B cell (primary cell): ENCODE measurements at places on chromosomes 12 and 14. TPM values are rescaled to one million over a fixed set of nuclear protein-coding genes. Genes with fewer than 3 reads are reported as not detected.
A peak's percentile ranks its signal among the peaks of the same experiment; 100 is the strongest.

DNA sequence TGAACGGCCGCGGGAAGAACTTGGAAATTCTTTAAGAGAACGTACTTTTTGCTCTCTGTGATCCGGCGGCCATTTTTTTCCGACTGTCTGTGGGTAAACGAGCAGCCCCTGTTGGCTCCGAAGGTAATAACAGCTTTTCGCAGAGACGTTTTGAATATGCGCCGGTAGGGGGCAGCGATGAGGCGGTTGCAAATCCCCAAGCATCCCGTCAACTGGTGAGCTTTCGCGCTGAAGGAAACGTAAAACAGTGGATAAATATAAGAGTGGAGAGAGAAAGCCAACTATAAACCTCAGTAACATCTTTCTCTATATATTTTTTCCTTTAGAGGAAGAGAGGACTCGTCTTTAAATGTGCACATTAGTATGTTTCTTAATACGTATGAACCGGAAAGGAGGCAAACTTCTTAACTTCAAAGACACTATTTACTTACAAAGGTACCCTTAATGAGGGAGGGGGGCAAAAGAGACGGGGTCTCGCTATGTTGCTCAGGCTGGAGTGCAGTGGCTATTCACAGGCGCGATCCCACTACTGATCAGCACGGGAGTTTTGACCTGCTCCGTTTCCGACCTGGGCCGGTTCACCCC is 9.6 kb upstream of the NEMF start:
- peak overlapping the region; percentile 80 for H3K4me3 ChIP-seq
- H3K27me3 ChIP-seq: no peaks in the 10 kb centered on the region
- peak; percentile 94 for DNase-seq
- no peaks in the 10 kb centered on the region for H3K36me3 ChIP-seq
- H3K27ac ChIP-seq: peak overlapping the region; percentile 99
- H3K4me1 ChIP-seq: peaks cover 35% of the 10 kb centered on the region

- DNase-seq: no peak
- H3K4me3 ChIP-seq: peak overlapping the region; percentile 42
- H3K27me3 ChIP-seq: no peaks in the 10 kb centered on the region
- no peaks in the 10 kb centered on the region for H3K36me3 ChIP-seq
- peaks cover 55% of the 10 kb centered on the region for H3K4me1 ChIP-seq
These were observed 4.2 kb downstream of the PPTC7 start for GRCh38 chr12:110578694-110579534.

Gene RNASE3
- not detected in 2 replicates for polyA plus RNA-seq

Gene GLT8D2
- polyA plus RNA-seq: 0.09 TPM in 1 of 2 replicates, not detected in the other

DNA sequence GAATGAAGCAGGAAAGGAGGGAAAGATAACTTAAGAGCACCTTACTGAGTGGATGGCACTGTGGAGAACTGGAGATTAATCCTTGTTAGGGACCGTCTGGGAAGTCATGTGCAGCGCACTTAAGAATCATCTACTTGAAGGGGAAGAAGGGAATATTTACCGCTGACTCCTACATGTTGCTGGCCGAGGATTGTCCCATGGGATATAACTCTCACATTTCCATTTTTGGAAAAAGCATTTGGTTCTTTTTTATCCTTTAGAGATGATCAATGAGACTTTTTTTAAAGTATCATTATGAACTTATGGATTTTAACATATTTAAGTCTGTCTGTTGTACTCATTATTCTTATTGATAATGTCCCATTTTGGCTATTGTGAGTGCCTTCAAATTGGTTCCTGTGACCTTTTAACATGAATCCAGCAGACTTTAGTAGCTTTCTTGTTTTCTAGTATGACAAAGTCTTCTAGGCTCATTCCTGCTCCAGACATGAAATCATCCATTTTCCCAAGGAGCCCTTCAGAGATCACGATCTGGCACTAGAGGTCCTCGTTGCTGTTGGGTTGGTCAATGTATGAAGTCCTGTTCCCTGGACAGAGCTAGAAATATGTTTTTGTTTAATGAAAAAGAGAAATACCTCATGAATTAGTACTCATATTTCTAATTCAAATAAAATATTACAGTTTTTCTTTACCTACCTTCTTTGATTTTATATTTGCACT is 20.2 kb upstream of the FAM234B start:
- no peaks in the 10 kb centered on the region for H3K4me1 ChIP-seq
- no peak overlapping the region for H3K27ac ChIP-seq
- H3K36me3 ChIP-seq: no peaks in the 10 kb centered on the region
- DNase-seq: no peak

Gene PTPRQ
- polyA plus RNA-seq: not detected in 2 replicates

DNA sequence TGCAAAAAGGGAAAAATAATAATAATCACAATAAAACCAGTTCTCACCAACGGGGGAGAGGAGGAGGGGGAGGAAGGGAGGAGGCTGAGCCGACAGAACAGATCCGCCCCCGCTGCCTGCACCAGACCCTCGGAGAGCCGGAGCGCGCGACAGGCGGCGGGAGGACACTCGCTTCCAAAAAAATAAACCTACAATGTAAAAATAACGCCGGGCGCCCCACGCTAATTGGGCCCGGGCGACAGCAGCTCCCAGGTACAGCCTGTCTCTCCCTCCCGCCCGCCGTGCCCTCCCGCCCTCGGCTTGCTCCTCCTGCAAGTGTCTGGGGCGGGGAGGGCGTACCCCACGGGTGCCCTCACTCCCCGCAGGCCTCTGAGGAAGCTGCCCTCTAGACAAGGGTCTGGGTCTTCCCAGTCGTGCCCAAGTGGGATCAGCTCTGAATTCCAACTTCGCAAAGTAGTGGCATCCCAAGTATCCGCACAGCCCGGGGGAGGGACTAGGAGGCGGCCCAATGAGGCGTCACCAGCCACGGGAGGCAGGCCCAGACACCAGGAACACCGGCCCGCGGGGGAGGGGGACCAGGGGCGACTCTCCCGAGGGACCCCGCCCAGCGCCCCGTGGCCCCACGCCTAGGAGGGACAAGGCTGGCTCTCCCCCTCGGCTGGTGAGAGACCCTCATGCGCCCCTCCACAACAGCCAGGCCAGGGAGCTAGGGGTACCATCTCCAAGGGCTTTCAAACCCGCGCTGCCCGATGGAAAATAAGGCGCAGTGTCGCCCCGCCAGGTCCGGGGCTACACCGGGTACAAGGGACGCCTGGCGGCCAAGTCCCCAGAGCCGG is 1.0 kb downstream of the NCOR2 start:
- H3K4me3 ChIP-seq: peak overlapping the region; percentile 99
- no peaks in the 10 kb centered on the region for H3K36me3 ChIP-seq
- H3K4me1 ChIP-seq: peaks cover 49% of the 10 kb centered on the region
- H3K27me3 ChIP-seq: no peaks in the 10 kb centered on the region
- DNase-seq: peak; percentile 77
- H3K27ac ChIP-seq: peak overlapping the region; percentile 87
